Activated CD8-positive, alpha-beta memory T cell treated with anti-CD3 and anti-CD28 coated beads, Interleukin-2, amount 50 U/mL, for 4 hours (primary cell): ENCODE measurements at places on chromosomes 4 and X.

GRCh38 chr4:7301846-7302630 is 109.7 kb downstream of the SORCS2 start:
- no peak for DNase-seq

DNA sequence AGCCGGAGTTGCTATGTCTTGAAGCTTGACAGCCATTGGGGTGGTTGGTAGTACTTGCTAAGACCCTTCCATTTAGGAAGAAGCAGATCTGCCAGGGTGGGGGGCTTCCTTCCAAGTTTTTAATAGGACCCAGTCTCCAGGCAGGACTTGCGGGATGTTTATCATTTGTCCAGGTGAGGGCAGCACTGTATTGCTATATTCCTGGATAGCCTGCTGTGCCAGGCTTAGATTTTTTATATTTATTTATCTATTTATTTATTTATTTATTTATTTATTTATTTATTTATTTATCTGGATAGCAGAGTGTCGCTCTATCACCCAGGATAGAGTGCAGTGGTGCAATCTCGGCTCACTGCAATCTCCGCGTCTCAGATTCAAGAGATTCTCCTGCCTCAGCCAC is 87.4 kb upstream of the CT45A1 start:
- no peak for DNase-seq

DNA sequence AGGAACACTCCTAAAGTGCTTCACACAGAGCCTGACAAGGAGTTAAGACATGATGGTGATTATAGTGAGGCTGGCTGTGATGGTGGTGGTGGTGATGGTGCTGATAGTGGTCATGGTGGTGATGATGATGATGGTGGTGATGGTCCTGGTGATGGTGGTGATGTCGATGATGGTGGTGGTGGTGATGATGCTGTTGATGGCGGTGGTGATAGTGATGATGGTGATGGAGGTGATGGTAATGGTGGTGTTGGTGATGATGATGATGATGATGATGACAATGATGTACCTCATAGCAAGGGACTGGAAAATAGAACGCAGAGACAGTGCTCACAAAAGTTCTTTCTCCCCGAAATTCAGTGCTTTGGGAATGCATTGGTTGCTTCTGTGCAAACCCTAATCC is 34.3 kb upstream of the PSAPL1 start:
- no peak for DNase-seq

GRCh38 chr4:42844422-42845070 is 48.0 kb upstream of the GRXCR1 start:
- DNase-seq, result no peak

DNA sequence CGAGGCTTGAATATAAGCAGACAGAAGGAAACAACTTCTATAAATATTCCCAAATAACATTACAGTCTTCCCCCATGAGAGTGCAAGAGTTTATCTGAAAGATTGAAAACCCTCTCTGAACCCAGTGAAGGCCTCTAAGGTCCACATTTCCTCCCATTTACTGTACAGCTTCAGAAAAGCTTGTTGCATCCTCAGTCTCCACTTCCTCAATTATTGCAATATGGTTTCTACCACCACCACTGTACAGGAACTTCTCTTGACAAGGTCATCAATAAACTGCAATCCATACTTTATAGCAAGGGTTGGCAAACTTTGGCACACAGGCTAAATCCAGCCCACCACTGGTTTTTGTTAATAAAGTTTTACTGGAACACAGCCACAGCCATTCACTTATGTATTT is 239.0 kb downstream of the THOC2 start:
- DNase-seq, result no peak

GRCh38 chrX:38220415-38221390 is at the start of gene SRPX:
TSS of gene SRPX (minus strand) at chrX:38220871. CDS start at chrX:38220792, 79 bp downstream.
- DNase-seq, result no peak

DNA sequence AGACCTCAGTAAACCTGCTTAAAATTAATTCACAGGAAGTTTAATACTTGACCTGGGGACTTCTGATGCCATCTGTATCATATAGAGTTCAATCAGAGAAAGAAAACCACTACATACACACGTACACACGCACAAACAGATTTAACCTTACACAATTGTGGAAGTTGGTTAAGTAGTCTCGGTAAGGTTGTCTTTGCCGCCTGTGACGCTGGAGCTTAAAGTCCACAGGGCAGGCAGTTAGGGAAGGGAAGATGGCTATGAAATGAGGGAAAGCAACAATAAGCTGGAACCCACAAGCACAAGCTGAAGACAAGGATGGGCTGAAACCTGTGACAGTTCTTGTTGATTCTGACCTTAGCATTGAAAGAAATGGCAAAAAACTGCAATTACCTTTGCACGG is 41.7 kb upstream of the TSPAN7 start:
- DNase-seq, result no peak

DNA sequence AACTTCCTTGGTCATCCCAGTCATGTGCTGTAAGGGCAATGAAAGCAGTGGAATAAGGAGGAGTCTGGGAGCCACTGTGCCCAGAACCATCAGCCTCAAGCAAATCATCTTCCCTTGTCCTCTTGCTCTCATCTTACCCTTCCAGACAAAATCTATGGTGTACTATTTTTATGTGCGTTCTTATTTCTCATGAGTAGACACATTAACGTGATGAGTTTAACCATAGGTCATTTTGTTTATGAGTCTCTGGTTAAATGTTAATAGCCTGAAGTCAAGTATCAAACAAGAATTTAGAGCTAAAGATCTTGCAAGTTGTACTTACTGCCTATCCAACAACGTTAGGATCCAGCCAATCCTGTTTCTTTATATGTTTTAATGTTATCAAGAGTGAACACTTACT is 495.3 kb downstream of the SPRY1 start:
- no peak for DNase-seq

DNA sequence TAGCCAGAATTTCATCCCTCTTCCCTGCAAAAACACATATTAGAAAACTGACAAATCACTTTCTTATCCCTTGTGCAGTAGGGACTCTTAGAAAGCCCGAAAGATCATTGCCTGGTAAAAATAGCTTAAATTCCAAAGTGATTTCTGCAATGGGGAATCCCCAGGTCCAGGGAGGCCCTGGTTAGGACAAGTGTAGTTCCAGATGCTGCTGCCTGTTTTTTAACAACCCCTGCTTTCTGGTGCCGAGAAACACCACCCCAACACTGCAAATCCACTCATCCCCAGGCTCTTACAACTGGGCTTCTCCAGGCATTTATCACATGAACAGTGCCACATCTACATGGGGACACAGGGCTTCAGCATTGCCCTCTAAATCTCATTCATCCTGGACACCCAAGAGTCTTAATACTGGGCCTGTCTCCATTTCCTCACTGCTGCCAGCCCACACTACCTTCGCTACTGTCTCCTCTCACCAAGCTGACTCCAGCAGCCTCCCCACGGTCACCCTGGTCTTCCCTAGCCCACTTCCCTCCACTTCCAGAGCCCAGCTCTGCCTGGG is 112.2 kb upstream of the PSAPL1 start:
- no peak for DNase-seq

DNA sequence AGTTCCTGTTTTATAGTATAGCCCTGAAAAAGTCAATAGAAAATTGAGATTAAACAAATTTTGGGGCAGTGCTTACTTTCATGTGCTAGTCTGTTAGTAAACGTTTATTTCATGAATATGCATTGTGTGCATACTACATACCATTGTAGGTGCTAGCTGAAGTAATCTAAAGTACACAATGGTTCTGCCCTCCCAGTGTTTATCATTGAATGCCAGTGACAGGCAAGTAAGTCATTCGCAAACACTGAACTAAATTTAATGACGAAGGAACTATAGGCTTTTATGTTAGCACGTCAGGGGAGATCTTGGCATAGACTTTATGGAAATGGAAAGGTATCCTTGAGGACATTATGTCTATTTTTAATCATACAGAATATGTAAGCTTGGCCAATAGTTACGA is 426.9 kb upstream of the EPHA5 start:
- DNase-seq, result no peak
